ENCODE measurements at places on chromosomes 11 and 22.

- DNase-seq, result no peak
Measured at GRCh38 chr11:85801527-85801926, 9.4 kb downstream of the SYTL2 start.

DNA sequence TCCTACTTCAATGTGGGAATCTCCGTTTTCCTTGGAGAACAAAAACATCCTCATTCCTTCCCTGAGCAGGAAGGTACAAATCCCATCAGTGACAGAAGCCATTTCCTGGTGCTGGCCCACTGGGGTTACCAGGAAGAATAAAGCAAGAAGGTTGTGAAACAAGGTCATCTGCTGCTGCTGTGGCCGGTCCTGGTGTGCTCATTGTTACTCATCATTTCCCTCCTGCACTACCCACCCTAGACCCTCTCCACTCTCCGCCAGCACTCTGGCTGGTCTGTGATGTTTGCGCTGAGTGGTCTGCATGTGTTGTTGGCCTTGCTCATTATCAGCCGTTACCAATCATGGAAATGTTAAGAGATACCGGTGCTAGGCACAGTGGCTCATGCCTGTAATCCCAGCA lies 37.0 kb downstream of the OSBP2 start:
- no peak for DNase-seq

- no peak for DNase-seq
Measured at GRCh38 chr11:84590106-84590505, 1037.0 kb downstream of the DLG2 start.

DNA sequence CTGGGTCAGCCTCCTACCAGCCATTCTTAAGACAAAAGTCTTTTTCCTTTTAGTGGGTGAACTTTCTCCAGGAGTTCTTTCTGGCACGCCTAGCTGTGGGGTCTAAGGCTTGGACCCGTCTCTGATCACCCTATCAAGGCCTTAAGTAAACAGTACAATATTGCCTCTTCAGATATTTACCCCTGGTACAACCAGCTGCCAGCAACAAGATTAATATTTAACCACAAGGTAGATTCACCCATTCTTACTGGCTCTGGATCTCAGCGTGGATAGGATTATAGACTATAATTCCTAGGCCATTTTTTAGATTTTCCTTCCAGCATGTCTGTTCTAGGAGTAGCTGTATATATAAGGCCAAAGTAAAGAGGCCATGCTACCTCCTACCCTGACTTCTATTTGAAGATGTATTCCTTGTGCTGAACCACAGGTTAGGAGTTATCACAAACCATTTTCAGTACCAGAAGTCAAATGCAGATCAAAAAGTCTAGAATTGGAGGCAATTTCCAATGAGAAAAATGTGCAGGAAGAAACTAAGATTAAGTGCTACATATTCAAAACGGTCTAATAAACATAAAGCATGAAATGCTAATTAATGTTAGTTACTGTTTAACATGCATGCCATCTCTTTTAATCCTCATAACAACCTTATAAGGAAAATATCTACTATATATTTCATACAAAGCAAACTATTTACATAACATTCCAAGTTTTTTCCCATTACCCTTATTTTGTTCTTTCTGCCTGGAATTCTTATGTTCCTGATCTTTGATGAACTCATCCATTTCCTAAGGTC lies 110.0 kb upstream of the SYN3 start:
- no peak for DNase-seq

GRCh38 chr11:2085251-2086066 lies 53.7 kb downstream of the IGF2 start:
- DNase-seq, result no peak

DNA sequence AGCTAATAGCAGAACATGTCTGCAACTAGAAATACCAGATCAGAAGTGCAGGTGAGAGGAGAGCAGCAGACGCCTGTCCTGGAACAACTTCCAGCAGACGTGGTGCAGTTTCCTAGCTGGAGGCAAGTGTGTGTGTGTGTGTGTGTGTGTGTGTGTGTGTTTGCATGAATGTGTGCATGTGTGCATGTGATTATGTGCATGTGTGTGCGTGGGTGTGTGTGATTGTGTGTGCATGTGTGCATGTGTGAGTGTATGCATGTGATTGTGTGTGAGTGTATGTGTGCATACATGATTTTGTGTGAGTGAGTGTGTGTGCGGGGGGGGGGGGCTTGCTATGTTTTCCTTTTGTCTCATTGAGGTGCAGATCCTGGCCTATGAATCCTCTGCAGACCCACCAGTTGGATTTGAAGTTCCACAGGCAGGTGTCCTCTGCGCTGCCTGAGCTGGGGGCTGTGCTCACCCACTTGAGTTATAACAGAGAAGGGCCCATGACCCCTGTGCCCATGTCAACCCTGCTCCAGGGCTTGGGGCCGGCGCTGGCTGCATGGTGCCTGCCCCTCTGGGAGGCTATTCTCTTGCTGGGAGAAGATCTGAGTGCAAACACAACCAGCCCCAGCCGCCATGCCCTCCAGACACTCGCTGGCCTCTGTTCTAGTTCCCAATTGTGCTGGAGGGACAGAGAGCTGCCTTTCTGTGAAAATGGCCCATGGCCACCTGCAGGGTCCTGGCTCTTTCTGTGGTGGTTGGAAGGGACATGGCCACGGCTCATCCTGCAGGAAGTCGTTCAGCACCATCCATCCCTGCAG lies 821.3 kb downstream of the BRD1 start:
- DNase-seq, result no peak

Data from NCI-H1092 (cell line).